Naive B cell (primary cell): ENCODE measurements at places on chromosomes 2 and 18. TPM values are rescaled to one million over a fixed set of nuclear protein-coding genes. Genes with fewer than 3 reads are reported as not detected.

NOL4 gene
- not detected for polyA plus RNA-seq

OTOS gene
- polyA plus RNA-seq = not detected

- H3K27ac ChIP-seq = no peak overlapping the region
- DNase-seq = peak; percentile 72
- H3K27me3 ChIP-seq = no peaks in the 10 kb centered on the region
These were observed 94.7 kb upstream of the ARHGAP15 start for GRCh38 chr2:143034292-143035074.

- H3K4me1 ChIP-seq = peaks cover 53% of the 10 kb centered on the region
- no peak overlapping the region for H3K4me3 ChIP-seq
- peaks cover 6% of the 10 kb centered on the region for H3K27me3 ChIP-seq
- no peak for DNase-seq
These were observed 38.7 kb downstream of the INPP4A start for GRCh38 chr2:98483257-98483861.

LRRC30 gene
- not detected for polyA plus RNA-seq

DNA sequence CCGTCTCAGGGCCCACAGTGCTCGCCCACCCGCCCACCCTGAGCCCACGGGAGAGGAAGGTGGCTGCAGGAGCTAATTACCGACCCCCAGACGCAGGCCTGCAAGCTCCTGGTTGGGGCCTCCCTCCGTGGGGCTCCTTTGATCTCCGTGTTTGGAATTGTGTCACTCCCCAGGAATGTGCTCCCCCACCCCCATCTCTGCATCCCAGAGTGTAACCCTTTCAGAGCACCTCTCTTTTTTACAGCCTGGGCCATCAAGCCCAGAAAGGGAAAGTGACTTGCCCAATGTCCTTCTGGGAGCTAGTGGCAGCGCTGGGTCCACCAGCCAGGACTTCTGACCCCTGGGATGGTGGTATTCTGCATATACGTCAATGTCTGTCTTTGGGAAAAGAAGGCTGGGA lies 335.1 kb downstream of the CYRIA start:
- H3K27ac ChIP-seq = no peak overlapping the region
- no peaks in the 10 kb centered on the region for H3K36me3 ChIP-seq
- no peaks in the 10 kb centered on the region for H3K4me1 ChIP-seq
- no peak overlapping the region for H3K4me3 ChIP-seq
- DNase-seq = no peak

DSG2 gene
- not detected for polyA plus RNA-seq

- H3K4me1 ChIP-seq = no peaks in the 10 kb centered on the region
- no peak overlapping the region for H3K4me3 ChIP-seq
- no peaks in the 10 kb centered on the region for H3K36me3 ChIP-seq
- no peak overlapping the region for H3K27ac ChIP-seq
- no peak for DNase-seq
- peaks cover 4% of the 10 kb centered on the region for H3K27me3 ChIP-seq
These were observed 56.8 kb downstream of the SOX11 start for GRCh38 chr2:5748946-5749345.

DNAJC5G gene
- not detected for polyA plus RNA-seq

PREPL gene
- polyA plus RNA-seq = 17.8 TPM

- no peaks in the 10 kb centered on the region for H3K27me3 ChIP-seq
- no peaks in the 10 kb centered on the region for H3K4me1 ChIP-seq
- no peak overlapping the region for H3K27ac ChIP-seq
- H3K36me3 ChIP-seq = no peaks in the 10 kb centered on the region
These were observed 936.6 kb upstream of the SLC39A10 start for GRCh38 chr2:194720462-194720861.

GRCh38 chr18:44897411-44897810 lies 216.7 kb downstream of the SETBP1 start:
- no peak for DNase-seq
- H3K27me3 ChIP-seq = no peaks in the 10 kb centered on the region
- no peak overlapping the region for H3K4me3 ChIP-seq
- peak overlapping the region; percentile 55 for H3K27ac ChIP-seq

GRCh38 chr2:237695201-237695780 lies 67.9 kb downstream of the LRRFIP1 start:
- peak overlapping the region; percentile 93 for H3K4me3 ChIP-seq
- no peaks in the 10 kb centered on the region for H3K27me3 ChIP-seq

DNA sequence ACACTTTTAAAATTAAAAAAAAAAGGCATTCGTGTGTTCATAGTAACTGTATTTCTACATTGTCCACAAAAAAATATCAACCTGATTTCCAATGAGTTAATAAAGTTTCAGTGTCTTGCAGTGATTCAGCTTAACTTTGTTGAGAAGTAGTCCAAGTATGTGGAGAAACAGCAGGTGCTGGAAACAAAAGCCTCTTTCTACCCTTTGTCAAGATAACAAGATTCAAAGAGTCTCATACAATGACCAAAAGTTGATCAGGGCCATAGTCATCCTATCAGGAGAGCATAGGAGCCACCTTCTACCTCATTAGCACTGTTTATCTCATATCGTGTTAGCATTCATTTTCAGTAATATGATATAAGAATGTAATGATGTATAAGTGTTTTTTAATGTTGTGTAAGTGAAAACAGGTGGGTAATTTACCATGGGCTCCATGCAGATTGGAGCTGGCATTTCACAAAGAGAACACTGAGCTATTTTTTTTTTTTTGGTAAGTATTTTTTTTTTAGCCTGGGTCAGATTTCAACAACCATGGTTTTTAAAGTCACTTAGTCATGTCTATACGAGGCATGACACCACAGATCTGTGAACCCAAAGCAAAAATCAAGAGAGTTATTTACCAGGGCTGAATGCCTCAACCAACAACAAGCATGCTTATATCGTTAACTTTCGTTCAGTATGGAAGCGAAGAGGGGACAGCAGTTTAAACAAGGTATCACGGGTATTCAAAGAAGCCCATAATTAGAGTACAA lies 165.0 kb upstream of the ZNF521 start:
- no peak overlapping the region for H3K27ac ChIP-seq
- H3K4me3 ChIP-seq = no peak overlapping the region
- H3K27me3 ChIP-seq = no peaks in the 10 kb centered on the region

CDH19 gene
- polyA plus RNA-seq = not detected

DNA sequence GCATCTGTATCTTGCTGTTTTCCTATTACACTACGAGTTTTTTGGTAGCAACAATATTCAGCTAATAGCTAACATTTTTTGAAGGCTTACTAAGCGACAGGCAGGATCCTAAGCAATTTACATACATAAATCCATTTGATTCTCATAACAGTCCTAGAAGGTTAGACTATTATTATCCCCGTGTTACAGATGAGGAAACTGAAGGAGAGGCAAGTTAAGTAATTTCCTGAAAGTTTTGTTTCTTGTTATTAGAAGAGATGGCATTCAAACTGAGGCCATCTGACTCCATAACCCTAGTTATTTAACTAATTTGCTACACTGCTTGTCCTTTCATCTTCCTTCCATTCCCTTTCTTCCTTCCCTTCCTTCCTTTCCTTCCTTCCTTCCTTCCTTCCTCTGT lies 68.2 kb downstream of the PDE1A start:
- no peaks in the 10 kb centered on the region for H3K27me3 ChIP-seq
- no peak overlapping the region for H3K27ac ChIP-seq
- H3K4me3 ChIP-seq = no peak overlapping the region
- H3K36me3 ChIP-seq = no peaks in the 10 kb centered on the region
- H3K4me1 ChIP-seq = no peaks in the 10 kb centered on the region

DNA sequence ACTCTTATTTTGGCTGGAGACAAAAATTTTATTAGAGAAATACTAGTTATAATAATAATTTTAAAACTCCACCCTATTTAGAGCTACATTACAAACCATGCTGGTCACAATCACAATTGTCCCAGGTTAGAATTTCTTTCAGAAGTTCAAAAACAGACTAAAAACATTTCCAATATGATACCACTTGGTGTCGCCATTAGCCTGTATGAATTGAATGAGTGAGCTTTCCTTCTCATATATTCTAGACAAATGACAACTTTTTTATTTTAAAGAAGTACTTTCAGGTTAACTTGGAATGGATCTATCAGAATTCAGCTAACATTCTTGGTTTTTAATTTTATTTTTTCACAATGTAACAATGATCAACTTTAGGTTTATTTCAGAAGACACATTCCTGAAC lies 48.0 kb downstream of the SERPINB8 start:
- no peaks in the 10 kb centered on the region for H3K36me3 ChIP-seq
- H3K27ac ChIP-seq = no peak overlapping the region
- H3K4me1 ChIP-seq = no peaks in the 10 kb centered on the region

- DNase-seq = no peak
- H3K27ac ChIP-seq = peak overlapping the region; percentile 58
- peaks cover 7% of the 10 kb centered on the region for H3K4me1 ChIP-seq
- peaks cover 16% of the 10 kb centered on the region for H3K27me3 ChIP-seq
- no peak overlapping the region for H3K4me3 ChIP-seq
These were observed 124.0 kb downstream of the OSBPL1A start for GRCh38 chr18:24273596-24273995.

GRCh38 chr2:169029341-169029740 lies 1.8 kb downstream of the ABCB11 start:
- H3K4me3 ChIP-seq = no peak overlapping the region
- no peaks in the 10 kb centered on the region for H3K27me3 ChIP-seq
- peaks cover 9% of the 10 kb centered on the region for H3K36me3 ChIP-seq
- H3K27ac ChIP-seq = no peak overlapping the region
- DNase-seq = no peak
- no peaks in the 10 kb centered on the region for H3K4me1 ChIP-seq
